Suprapubic skin (tissue), 4 donors: ENCODE measurements at places on chromosomes 16 and 17. TPM values are rescaled to one million over a fixed set of nuclear protein-coding genes. Genes with fewer than 3 reads are reported as not detected.

Gene TMEM235
- total RNA-seq = not detected

Gene IKZF3
- total RNA-seq = 0.68 TPM

Gene QPRT
- 5.5 TPM for total RNA-seq

Gene FSCN2
- 0.52 TPM for total RNA-seq

Gene SLC16A13
- total RNA-seq = 3.6 TPM

Gene EFCAB5
- total RNA-seq = 0.13 TPM

Gene TP53TG3D
- 1.3 TPM for total RNA-seq

Gene KRTAP9-2
- 127 TPM for total RNA-seq

Gene CFAP97D1
- total RNA-seq = 0.10 TPM

Gene FOXF1
- total RNA-seq = 0.59 TPM

DNA sequence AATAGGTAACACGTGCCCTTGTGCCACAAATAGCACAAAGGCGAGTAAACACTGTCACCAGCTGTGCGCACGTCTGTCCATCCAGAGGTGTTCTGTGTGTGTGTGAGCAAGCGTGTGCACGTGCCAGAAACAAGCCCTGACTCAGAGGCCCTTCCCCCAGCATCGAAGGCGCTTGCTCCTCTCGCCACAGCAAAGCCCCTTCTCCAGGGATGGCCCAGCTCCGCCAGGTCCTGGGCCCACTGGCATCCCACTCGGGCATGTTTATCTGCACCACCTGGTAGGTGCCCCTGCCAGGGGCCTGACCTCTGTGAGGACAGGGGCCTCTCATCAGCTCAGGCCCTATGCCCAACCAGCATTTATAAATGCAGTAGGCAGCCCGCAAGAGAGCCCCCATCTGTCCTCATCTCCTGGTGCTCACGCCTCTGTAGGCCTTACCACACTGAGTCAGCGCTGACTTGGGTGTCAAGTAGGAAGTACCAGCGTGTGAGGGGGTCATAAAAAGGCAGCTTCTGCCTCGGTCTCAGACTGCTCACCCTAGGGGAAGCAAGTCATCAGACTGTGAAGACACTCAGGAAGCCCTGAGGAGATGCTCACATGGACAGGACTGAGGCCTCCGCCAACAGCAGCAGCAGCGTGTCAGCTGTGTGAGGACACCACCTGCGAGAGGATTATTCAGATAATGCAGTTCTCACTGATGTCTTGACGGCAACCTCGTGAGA, 10.8 kb downstream of the TMEM235 start:
- no peaks in the 10 kb centered on the region for H3K36me3 ChIP-seq
- no peak overlapping the region for H3K27ac ChIP-seq
- no peak overlapping the region for H3K4me3 ChIP-seq
- no peaks in the 10 kb centered on the region for H3K4me1 ChIP-seq
- H3K27me3 ChIP-seq = no peaks in the 10 kb centered on the region

DNA sequence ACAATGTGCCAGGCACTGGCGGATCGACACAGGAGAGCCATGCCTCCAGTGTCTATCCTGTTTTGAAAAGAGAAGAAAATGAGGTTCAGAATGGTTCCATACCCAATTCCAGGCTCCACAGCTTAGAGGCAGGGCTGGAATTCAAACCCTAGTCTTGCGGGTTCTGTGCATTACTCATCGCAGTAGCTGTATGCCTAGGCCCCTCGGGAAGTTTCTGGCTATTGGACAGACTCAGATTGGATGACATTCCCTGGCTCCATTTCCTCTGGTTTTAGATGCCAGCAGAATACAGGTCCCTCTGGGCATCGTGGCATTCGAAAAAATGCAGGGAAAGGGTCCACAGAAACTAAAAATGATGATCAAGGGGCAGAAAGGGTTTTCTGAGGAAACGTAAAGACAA, 184.7 kb downstream of the COPRS start:
- DNase-seq = no peak
- H3K27me3 ChIP-seq = peaks cover 3% of the 10 kb centered on the region
- H3K36me3 ChIP-seq = no peaks in the 10 kb centered on the region
- H3K4me1 ChIP-seq = peaks cover 30% of the 10 kb centered on the region
- no peak overlapping the region for H3K27ac ChIP-seq
- no peak overlapping the region for H3K4me3 ChIP-seq

DNA sequence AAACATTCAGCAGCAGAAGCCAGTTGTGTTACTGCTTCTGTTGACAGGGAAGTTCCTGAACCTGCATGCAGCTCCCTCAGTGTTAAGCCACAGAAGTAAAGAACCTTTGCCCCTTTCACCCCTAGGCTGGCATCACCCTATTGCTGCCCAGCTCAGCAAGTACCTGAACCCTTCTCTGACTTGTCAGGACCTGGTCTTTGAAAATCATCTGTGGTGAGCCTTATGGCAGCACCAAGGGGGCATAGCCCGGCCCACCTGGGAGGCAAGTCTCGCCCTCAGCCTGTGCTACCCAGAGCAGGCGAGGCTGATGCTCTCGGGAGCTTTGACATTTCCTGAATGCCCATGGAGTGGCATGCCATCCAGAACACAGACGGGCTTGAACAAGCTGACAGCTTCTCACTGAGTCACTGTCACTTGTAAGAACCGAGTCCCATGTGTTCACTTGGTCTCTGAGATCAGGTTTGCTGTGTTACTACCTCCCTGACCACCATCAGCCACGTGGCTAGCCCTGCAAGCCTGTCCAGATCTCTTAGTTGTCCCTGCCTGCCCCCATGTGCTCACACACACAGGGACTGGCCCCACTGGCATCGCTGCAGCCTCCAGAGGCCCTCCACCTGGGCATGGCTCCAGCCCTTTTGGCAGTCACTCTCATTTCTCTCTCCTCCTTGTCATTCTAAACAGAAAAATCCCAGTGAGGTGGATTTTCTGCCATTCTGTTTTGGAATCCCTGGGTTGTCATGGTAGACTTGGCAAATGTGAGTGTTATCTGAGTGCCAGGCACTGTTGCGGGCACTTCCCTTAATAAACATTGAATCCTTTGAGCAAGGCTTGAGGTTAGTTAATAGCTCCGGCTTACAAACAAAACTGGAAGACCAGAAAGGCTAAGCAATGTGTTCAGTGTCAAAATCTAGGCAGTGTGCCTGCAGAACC, 2.9 kb upstream of the CARMIL2 start:
- H3K4me3 ChIP-seq = no peak overlapping the region
- no peak for DNase-seq
- H3K4me1 ChIP-seq = peaks cover 20% of the 10 kb centered on the region
- peaks cover 25% of the 10 kb centered on the region for H3K27me3 ChIP-seq
- no peak overlapping the region for H3K27ac ChIP-seq

- peak within 1 kb of the TSS; percentile 56 for H3K4me3 ChIP-seq
- H3K27me3 ChIP-seq = peaks cover 29% of the 10 kb centered on the region
- DNase-seq = no peak
- H3K36me3 ChIP-seq = no peaks in the 10 kb centered on the region
Measured at GRCh38 chr17:3964203-3965117, at the start of gene ATP2A3. TSS of gene ATP2A3 (minus strand) at chr17:3964437. CDS start at chr17:3964291, 146 bp downstream.

GRCh38 chr17:50798424-50799288, 31.3 kb upstream of the ANKRD40CL start:
- no peaks in the 10 kb centered on the region for H3K36me3 ChIP-seq
- DNase-seq = no peak
- peak overlapping the region; percentile 87 for H3K27ac ChIP-seq

GRCh38 chr17:9054126-9054975, 33.0 kb downstream of the NTN1 start:
- no peaks in the 10 kb centered on the region for H3K36me3 ChIP-seq
- H3K27ac ChIP-seq = no peak overlapping the region

GRCh38 chr17:45639297-45639849, 144.7 kb upstream of the CRHR1 start:
- H3K27me3 ChIP-seq = no peaks in the 10 kb centered on the region
- H3K36me3 ChIP-seq = peaks cover 26% of the 10 kb centered on the region
- H3K4me1 ChIP-seq = no peaks in the 10 kb centered on the region

DNA sequence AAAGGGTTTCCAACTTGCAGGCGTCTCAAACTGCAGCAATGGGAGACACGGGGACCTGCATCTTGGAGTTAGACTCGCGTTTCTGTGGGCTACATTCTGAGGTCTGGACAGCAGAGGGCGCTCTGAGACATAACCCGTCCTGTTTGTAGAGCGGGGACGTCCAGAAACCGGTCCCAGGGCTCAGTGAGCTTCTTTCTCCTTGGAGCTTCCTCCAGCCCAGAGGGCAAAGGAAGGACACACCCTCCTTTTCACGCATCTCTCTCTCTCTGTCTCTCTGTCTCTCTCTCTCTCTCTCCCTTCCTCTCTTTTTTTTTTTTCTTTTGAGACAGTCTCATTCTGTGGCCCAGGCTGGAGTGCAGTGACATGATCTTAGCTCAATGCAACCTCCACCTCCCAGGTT, 19.8 kb downstream of the COX4I1 start:
- H3K27me3 ChIP-seq = peaks cover 25% of the 10 kb centered on the region
- peaks cover 4% of the 10 kb centered on the region for H3K4me1 ChIP-seq
- H3K4me3 ChIP-seq = no peak overlapping the region

GRCh38 chr16:7115898-7116297, 216.7 kb upstream of the RBFOX1 start:
- H3K27me3 ChIP-seq = no peaks in the 10 kb centered on the region
- no peaks in the 10 kb centered on the region for H3K36me3 ChIP-seq
- H3K27ac ChIP-seq = no peak overlapping the region
- DNase-seq = no peak
- H3K4me3 ChIP-seq = no peak overlapping the region

DNA sequence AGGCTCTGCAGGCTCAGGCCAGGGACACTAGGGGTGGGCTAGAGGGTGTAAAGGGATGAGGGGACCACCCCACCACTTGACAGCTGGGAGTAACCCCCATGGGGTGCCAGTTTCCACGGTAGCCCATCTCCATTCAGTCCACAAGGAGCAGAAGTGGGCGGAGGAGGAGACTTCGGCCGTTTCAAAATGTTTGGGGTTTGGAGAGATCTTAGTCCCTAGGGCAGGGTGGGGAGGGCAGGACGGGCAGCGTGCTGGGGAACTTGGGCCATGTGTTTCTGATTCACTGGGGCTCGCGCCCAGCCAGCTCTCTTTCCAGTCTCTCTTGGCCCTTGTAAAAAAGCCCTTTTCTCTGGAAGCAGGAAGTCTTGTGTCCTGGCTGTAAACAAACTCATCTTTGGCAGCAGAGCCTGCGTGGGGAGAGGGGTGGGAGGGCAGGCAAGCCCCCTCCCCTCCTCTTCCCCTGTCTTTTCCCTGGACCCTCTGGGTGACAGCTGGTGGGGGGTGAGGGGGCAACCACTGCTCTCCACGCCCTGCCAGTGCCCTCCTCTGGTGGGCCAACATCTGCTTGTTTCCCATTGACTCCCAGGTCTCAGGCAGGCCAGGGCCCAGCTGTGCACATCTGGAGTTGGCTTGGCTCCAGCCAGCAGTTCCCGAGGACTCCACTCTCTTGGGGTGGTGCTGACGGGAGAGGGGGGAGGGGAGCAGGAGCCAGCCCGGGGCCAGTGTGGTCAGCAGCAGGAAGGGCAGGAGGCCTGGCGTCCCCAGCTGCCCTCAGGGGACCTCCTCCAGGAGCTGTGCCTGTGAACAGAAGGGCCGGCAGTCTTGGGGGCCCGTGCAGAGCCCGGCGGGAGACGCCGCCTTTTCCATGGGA, 8.1 kb downstream of the CYGB start:
- DNase-seq = peak; percentile 94
- no peaks in the 10 kb centered on the region for H3K27me3 ChIP-seq
- H3K36me3 ChIP-seq = no peaks in the 10 kb centered on the region
- peak overlapping the region; percentile 19 for H3K4me3 ChIP-seq
- H3K4me1 ChIP-seq = peaks cover 60% of the 10 kb centered on the region
- peak overlapping the region; percentile 94 for H3K27ac ChIP-seq

- H3K27ac ChIP-seq = no peak overlapping the region
- H3K4me1 ChIP-seq = no peaks in the 10 kb centered on the region
- H3K36me3 ChIP-seq = no peaks in the 10 kb centered on the region
- no peaks in the 10 kb centered on the region for H3K27me3 ChIP-seq
Measured at GRCh38 chr16:73326770-73327470, 279.0 kb upstream of the ZFHX3 start.

GRCh38 chr17:55624772-55625433, 97.8 kb downstream of the TMEM100 start:
- no peak overlapping the region for H3K27ac ChIP-seq
- no peaks in the 10 kb centered on the region for H3K4me1 ChIP-seq
- H3K36me3 ChIP-seq = no peaks in the 10 kb centered on the region
- DNase-seq = no peak

DNA sequence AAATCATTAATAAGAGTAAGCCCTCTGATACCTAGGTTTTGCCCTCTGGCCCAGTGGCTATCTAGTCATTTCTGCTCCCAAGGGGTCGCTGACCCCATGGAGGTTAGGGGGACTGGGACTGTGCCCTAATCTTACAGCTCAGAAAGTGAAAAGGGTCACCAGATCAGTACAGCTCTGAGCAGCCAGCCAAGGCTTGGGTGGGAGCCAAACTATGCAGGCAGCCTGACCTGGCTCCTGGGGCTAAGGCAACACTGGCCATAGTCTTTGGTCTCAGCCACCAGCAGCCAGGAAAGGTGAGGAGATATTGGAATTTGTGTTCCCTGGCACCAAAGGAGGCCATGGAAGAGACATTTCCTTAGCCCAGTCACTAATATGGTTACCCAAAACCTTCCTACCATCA, 67.6 kb downstream of the ASIC2 start:
- no peak for DNase-seq
- peaks cover 9% of the 10 kb centered on the region for H3K4me1 ChIP-seq
- H3K36me3 ChIP-seq = no peaks in the 10 kb centered on the region
- H3K27me3 ChIP-seq = peaks cover 7% of the 10 kb centered on the region
- no peak overlapping the region for H3K27ac ChIP-seq
- no peak overlapping the region for H3K4me3 ChIP-seq
